ENCODE measurements at places on chromosomes 11 and 22.

GRCh38 chr22:19873138-19873959 lies 18.7 kb upstream of the GNB1L start:
- no peak for ATAC-seq

- ATAC-seq, result peak; percentile 57
Measured at GRCh38 chr11:107263844-107264563, 193.6 kb downstream of the CWF19L2 start.

DNA sequence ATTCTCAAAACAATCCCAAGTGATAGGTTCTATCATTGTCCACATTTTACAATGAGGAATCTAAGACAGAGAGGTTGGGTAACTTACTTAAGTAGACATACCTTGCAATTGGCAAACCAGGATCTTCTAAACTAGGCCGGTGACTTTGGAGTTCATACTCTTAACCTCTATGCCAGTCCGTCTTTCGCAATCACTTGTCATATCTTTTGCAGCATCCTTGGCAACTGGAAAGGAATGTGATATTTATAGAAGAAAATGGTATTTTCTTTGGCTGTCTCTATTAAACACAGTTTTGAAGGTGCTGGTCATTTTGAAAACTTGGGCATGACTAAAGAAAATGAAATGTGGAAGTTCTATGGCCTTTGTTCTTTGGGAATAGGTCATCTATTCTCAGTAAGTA lies 556.5 kb downstream of the NELL1 start:
- no peak for ATAC-seq

GRCh38 chr22:20002128-20002527 lies 14.5 kb downstream of the ARVCF start:
- ATAC-seq, result no peak

DNA sequence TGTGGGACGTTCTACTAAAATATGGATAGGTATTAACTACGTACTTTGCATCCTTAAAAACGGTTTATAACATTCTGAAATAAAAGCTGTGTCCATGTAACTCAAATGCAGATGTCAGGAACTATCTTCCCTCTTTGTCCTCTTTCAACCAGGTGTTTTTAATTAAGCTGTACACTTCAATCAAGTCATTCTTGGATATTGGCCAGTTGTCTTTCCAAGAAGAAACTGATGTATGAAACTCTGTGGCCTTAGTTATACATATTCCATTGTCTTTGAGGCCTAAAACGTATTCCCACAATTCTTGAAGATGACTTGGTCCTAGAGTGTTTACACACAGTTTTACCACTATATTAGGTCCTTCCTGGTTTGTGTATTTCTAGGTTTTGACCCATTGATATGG lies 249.0 kb upstream of the CNTN5 start:
- ATAC-seq, result no peak

GRCh38 chr11:15159085-15159484 lies 44.4 kb downstream of the INSC start:
- ATAC-seq, result no peak

DNA sequence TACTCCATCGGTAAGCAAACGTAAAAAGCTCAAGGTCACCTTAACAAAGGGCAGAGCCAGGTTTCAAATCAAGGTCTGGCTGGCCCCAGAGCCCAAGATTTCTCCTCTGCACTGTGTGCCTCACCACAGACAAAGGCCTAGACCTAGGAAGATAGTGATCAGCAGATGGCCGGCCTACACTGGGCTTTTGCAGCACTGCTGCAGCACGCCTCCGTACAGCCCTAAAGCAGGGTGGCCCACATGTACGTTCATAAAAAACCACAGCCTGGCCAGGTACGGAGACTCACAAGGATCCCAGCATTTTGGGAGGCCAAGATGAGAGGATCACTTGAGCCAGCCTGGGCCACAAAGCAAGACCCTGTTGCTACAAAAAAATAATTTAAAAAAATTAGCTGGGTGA lies 106.3 kb upstream of the PITPNB start:
- no peak for ATAC-seq

DNA sequence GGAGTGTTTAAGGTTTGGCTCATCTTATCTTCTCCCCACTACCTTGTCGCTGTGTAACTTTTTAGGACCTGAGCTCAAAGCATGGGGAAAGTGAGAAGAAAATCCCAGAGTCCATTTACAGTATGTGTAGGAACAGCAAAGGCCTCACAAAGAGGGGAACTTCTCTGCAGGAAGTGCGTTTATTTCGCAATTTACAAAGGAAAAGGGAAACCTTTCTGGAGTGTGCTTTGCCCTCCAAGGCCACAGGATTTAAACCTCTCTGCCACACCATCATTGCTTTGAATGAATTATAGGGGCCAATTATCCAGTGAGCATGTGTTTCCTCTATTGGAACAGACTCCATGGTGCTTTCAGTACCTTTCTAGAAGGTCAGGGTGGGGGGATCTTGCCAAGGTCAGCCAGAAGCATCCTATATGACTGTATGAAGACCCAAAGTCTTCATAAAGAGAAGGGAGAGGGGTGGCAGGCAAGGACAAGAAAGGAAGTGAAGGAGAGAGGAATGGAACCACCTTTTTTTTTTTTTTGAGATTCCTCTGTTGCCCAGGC lies 68.1 kb upstream of the LMO2 start:
- no peak for ATAC-seq

DNA sequence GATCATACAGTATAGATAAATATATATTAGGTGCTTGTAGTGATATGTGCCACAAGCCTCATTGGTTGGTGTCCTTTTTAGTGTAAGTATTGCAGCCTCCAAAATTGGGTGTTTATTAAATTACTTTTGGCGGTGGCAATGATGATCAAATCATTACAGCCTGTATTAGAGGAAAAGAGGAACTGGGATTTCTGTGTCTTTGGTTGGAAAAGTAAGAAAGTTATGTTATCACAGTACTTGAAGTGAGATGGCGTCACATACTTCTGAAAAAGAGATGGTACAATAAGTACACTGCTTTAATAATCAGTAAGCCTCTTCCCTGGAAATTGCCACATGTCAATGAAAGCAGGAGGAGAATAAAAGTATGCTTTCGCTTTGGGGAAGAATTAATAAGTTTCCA lies 523 bp upstream of the MPZL3 start:
- ATAC-seq, result no peak

- no peak for ATAC-seq
Measured at GRCh38 chr11:133649040-133649439, 116.7 kb upstream of the OPCML start.

- no peak for ATAC-seq
Measured at GRCh38 chr11:110297726-110298300, 1.4 kb upstream of the RDX start.

DNA sequence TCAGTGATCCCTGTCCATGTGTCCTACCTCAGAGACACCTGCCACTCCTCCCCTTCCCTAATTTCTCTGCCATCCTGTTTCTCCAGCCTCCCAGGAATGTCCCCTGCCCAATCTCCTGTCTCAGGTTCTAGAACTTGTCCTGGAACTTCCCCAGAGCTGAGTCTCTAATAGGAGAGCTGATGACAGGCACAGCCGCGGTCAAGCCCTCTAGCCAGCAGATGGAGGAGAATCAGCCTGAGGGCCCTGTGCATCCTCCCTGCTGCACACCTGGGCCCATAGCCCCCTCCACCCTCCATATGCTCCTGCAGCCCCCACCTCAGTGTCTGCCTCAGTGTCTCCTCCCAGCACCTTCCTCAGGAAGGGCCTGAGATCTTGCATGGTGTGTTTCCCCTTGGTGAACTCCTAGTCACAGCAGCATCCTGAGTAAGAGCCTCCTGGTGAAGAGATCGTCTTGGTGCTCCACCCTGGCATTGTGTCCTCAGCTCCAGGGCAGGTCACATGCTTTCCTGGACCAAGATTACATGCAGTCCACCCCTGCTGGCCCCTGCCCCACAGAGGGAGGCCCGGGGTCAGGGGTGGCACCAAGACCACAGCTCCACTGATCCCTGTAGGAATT lies 43.9 kb upstream of the VPREB1 start:
- ATAC-seq, result no peak

DNA sequence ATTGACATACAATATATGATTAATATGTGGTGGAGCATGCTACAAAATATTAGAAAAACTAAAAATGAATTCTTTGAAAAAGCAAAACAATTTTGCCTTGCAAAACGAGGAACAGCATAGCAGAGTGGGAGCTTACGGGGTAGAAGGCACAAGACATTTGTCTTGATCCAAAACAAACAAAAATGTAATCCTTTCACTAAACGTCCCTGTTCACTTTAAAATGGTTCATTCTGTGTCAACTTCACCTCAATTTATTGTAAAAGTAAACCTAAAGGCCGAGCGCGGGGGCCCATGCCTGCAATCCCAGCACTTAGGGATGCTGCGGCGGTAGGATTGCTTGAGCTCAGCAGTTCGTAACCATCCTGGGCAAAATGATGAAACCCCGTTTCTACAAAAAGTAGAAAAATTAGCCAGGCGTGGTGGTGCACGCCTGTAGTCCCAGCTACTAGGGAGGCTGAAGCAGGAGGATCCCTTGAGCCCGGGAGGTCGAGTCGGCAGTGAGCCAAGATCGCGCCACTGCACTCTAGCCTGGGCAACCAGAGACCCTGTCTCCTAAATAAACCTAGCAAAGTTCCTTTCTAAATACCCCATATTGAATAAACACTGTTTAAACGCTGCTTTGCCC lies 2.0 kb downstream of the PRDM10 start:
- ATAC-seq, result no peak

GRCh38 chr11:130397780-130398179 lies 30.6 kb downstream of the ADAMTS8 start:
- ATAC-seq, result no peak

DNA sequence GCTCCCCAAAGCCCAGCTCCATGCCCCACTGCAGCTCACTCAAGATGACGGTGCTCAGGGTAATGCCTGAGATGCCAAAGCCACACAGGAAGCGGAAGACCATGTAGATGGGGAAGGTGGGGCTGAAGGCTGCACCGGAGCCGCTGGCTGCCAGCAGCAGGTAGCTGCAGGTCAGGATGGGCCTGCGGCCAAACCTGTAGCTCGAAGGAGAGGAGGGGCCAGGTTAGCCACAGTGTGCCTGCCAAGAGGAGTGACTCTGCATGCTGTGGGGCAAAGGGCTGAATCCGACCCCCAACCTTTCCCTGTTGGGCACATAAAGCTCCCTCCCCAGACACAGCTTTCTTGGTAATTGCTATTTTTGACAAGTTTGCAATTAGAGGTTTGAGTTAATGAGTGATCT lies 14.9 kb upstream of the SLC22A6 start:
- no peak for ATAC-seq

- ATAC-seq, result no peak
Measured at GRCh38 chr11:75766443-75767227, 1.9 kb upstream of the DGAT2 start.

DNA sequence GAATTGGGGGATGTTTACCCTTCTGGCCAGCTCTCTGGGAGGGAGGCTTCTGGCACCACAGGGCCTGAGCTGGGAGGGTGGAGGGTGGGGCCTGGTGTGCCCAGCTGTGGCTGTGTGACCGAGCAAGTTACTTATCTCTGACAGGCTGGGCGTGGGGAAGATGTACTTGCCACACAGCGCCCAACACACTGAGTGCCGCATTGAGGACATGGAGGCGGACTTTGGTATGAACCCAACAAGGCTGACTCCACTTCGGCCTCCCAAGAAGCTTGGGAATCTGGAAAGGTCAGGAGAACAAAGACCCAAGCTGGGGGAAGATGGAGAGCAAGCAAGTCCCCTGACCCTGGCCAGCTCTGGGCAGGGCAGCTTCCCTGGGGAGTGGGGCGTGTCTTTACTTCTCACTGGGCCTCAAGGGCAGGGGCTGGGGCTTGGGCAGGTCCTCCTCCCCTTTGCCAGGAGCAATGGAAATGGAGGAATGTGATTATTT lies 2.4 kb upstream of the MGAT3 start:
- ATAC-seq, result peak; percentile 25

DNA sequence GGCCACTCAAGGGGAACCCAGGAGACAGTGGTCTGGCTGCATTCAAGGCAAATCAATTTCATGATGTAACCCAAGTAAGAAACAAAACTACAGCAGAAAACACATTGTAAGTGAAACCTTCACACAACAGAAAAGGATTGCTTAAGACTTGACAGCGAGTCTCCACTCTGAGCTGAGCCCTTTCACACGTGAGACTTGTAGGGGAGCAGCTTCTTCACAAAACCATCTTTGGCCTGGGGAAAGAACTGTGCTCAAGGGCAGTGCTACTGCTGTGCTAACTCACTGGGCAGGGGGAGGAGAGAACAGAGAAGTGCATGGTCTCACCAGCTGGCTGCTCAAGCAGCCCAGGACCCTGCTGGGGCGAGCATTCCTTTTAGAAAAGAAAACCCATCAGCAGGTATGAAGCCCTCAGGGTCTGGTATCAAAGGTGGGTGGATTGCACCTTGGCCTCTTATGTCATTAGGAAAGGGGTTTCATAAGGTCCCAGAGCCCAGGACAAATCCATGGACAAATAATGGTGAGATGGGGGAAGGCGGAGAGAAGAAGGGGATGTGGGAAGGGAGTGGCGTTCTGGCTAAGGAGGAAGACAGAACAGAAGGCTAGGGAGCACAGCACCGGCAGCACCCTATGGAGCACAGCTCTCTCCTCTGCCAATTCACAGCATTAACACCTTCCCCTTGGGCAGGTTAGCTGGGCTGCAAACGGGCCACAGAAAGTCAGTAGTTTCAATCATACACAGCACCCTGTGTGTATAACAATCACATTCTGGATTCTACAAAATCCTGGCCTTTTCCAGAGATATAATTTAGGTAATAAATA lies 20.6 kb upstream of the RAPSN start:
- peak; percentile 45 for ATAC-seq

DNA sequence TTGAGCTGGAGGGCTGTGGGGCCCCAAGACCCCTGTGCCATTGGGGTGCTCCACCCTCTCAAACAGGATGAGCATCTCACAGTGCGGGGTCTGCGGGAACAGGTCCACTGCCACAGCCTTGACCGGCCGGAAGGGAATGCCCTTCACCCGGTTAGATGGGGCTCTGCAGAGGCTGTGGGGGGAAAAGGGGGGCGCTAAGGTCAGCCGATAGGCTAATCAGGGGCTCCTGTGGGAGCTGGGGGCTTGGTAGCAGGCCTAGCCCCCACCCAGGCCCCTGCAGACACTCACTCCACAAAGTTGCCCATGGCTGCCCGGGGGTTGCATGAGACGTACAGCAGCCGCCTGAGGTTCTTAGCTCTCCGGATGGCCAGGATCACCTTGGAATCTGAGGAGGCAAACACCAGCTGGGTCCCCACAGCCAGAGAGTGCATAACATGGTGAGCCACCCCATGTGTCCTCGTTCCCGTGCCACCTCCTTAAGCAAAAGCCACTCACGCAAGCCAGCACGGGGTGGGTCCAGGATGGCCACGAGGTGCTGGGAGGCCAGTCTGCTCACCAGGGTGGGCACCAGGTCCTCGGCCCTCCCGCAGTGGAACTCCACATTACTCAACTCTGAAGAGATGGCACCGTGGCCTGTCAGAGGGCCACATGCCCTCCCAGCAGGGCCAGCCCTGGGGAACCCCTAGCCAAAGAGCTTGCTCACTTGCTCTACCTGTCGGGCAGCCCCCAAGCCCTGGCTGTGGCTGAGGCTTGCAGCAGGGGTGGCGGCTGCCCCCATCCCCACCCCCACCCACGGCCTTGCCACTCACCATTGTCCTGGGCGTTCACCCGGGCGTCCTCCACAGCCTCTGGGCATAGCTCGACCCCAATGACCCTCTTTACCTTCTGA lies 3.0 kb upstream of the RANBP1 start:
- ATAC-seq, result no peak

- ATAC-seq, result no peak
Measured at GRCh38 chr11:17718510-17718962, 835 bp upstream of the MYOD1 start.

- peak; percentile 26 for ATAC-seq
Measured at GRCh38 chr11:14539982-14540421, 19.8 kb upstream of the PSMA1 start.

GRCh38 chr11:19670030-19670791 lies 42.4 kb upstream of the NAV2 start:
- ATAC-seq, result no peak
